ENCODE measurements at places on chromosomes 6 and 20.

DNA sequence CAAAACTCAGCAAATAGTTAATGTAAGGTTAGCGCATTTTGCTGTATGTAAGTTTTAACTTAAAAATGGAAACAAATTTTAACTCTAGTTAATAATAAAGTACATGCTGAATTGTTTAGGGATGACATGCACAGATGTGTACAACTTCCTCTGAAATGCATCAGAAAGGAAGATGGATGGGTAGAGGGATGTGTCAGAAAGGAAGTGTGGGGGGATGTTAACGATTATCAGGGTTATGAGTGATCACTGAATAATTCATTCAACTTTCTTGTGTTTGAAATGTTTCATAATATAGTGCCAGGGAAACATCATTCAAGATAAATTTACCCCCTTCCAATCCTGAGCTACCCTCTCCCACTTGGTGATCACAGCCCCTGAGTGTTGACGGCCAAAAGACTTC is 87.6 kb downstream of the FOXA2 start:
- no peak for DNase-seq

GRCh38 chr20:63469019-63469712 is 3.3 kb downstream of the KCNQ2 start:
- no peak for DNase-seq

- DNase-seq: no peak
These were observed 141.1 kb downstream of the CD164 start for GRCh38 chr6:109241199-109241598.

DNA sequence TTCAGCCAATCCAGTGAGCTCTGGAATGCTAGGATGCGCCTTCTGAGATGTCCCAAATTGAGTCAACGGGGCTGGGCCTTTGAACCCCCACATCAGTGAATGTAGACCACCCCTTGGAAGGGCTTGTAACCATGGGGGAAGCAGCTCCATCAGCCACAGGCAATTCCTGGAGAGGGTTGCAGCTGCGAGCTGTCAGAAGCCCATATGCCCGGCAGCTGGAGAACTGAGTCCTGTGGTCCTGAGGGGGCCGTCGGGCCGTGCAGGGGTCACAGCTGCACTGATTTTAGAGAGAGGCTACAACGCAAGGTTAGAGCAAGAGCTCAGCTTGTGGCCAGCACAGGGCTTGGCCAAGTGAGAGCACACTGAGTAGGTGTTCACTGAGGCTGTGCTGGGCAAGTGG is 121.3 kb downstream of the TOX2 start:
- no peak for DNase-seq

GRCh38 chr6:109165392-109165974 is 70.2 kb downstream of the CEP57L1 start:
- peak; percentile 55 for DNase-seq

DNA sequence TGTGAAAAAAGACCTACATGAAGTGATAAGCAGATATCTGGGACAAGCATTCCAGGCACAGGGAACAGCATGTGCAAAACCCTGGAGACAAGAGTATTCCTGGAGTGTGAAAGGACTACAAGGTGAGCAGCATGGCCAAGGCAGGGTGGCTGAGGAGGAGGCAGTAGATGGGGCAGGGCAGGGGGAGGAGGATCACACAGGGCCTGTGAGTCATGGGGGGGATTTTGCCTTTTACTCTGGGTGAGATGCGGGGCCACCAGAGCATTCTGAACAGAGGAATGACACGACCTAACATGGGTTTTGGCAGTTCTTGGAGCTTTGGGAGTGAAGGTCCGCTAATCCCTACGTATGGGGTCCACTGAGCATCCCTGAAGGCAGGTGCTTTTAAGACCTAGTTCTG is 69.8 kb upstream of the CCN6 start:
- DNase-seq: no peak

GRCh38 chr20:47392721-47393073 is 36.2 kb upstream of the ZMYND8 start:
- DNase-seq: no peak

- no peak for DNase-seq
These were observed 74.3 kb downstream of the SLX4IP start for GRCh38 chr20:10509376-10509775.

GRCh38 chr20:36399969-36400545 is 93.9 kb downstream of the DLGAP4 start:
- DNase-seq: no peak

- no peak for DNase-seq
These were observed 182.8 kb downstream of the PTPRK start for GRCh38 chr6:128337619-128338018.
